ENCODE measurements at places on chromosomes 4 and X.
A peak's percentile ranks its signal among the peaks of the same experiment; 100 is the strongest.

DNA sequence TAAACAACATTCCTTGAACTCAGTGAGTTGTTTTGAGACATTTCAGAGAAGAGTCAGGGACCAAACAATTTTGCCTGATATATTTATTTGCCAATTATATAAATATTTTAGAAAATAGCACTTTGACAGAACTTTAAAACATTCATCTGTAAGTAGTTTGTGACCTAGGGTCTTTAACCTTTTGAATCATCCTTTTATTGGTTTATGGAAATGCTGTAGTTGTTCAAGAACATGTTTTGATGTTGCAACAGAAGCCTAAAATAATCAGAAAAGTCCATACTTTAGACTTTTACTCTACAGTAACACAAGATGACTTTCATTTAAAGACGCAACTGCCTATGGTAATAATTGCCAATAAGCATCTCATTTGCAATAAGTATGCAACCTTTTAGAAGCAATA lies 43.0 kb downstream of the CXCL1 start:
- DNase-seq, result no peak

DNA sequence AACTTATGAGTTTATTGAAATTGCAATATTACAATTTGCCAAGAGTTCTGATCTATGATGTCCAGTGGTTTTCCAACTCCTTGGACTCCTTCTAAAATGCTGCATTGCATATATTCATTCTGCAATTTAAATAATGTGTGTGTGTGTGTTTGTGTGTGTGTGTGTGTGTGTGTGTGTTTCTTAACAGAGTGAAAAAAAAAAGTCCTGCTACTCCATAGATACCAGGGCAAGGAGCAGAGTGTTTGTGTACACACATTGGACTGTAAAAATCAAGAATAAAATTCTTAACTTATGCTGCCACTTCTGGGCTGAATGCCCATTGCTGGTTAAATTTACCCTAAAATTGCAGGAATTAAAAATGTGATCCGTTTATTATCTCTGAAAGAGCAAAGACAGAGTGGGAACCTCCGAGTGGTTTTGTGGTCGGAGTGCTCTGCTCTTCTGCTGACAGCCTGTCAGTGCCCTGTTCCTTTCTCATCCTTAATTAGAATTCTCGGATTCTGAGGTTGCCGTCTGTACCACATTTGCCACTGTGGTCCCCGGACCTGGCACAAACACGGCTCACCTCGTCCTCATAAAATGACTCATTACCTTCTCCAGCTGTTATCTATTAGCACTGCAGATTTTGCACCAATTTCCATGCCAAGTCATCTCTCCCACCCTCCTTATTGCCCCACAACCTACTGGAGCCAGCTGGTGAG lies 355.5 kb downstream of the KCNIP4 start:
- DNase-seq, result no peak

- DNase-seq, result no peak
Measured at GRCh38 chr4:122796801-122797404, 29.7 kb upstream of the FGF2 start.

- no peak for DNase-seq
Measured at GRCh38 chr4:188161167-188161566, 21.9 kb downstream of the TRIML1 start.

GRCh38 chrX:138794246-138794645 lies 82.7 kb upstream of the FGF13 start:
- DNase-seq, result no peak

GRCh38 chr4:62627671-62628070 lies 1427.5 kb downstream of the ADGRL3 start:
- DNase-seq, result no peak

DNA sequence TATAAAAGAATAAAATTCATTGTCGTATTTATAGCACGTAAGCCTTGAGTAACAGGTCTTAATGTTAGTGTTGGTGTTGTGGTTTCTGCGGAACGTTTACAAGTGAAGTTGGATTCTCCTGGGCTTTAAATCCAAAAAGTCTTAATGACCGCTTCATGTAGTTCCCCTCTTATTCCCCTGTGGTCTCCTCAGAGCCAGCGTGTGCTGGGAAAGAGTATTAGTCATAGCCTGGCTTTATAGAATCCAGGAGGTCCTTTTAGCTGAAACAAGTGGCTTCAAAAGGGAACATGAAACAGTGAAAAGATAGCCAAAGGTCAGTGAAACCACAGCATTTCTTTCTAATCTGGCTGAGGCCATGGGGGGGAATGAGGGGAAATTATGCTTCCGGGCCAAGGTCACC lies 79.1 kb downstream of the CLCN4 start:
- DNase-seq, result no peak

DNA sequence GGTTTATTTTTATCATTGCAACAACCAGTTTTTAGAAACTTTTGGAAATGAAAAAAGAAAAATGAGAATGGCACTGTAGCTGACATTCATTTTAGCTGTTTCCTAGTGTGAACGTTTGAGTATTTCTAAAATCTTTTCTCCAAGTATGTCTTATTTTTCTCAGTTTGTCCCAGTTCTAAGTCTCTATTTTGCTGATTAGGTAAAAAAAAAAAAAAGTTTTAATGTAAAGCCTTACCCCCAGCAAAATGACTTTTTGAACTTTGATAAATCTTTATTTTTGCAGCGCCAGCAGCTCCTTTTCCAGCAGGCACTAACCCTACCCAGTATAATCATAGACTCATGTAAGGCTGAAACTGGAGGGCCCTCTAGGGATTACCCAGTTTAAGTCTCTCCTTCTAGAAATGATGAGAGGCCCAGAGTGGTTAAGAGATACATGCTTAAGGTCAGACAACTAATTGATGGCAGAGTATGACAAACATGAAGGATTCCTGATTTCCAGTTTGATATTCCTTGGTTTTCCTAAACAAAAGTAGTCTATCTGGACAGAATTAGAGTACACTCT lies 84.3 kb upstream of the SLC4A4 start:
- DNase-seq, result peak; percentile 3

DNA sequence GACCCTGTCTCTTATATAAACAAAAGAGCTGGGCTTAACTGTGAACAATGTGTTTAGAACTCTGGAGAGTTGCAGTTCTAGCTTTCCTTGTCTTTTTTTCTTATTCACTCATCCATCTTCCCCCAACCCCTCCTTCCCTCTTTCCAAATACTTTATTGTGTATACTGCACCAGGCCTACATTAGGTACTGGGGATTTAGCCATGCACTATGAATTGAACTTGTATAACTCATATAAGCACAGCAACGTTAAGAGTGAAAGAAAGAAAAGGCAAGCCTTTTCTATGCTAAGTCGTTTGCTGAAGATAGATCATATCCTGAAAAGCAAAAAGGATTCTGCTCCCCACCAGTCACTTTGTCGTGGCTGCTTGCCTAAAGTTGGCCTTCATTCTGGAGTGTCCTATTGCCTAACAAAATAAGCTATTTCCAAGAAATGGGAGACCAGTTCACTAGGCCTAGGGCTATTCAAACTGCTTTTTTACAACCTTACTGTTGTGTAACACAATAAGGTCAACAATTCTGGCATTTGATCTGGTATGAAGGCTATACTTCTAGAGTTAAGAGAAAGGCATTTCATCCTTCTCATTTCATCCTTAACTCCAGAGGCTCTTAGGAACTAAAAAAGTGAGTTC lies 32.2 kb downstream of the CCNI start:
- DNase-seq, result no peak

DNA sequence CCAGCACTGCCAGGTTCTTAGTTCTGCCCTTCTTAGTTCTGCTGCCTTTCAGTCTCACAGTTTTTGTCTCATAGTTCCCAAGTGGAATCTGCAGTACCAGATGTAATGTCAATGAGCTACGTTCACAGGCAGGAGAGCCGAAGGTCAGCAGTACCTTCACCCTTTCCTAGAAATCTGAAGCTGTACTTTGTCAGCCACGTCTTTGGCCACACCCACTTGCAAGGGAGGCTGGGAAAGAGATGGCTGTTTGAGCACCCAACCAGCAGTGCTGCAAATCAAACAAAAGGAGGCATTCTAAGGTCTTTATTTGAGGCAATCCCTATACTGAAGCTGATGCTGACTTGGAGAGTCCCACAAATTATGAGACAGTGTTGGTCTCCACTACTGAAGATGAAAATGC lies 199.1 kb upstream of the NPY2R start:
- no peak for DNase-seq

GRCh38 chr4:114304046-114304445 lies 294.6 kb upstream of the UGT8 start:
- DNase-seq, result no peak

GRCh38 chr4:74057588-74057987 lies 19.1 kb upstream of the CXCL3 start:
- no peak for DNase-seq

- DNase-seq, result peak; percentile 94
Measured at GRCh38 chr4:16079046-16079445, 4.8 kb downstream of the PROM1 start.

DNA sequence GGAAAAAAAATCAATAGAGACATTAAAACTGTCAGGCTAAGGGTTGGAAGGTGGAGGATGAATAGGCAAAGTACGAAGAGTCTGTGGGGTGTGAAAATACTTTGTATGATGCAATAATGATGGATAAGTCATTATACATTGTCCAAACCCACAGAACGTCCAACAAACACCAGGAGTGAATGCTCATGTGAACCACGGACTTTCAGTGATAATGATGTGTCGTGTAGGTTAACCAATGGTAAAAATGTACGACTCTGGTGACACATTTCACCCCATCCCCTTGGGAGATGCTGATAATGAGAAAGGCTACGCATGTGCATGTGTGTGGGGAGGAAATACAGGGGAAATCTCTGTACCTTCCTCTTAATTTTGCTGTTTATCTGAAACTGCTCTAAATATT lies 665.2 kb downstream of the FAT4 start:
- DNase-seq, result no peak

GRCh38 chrX:50211510-50211909 lies 6.9 kb downstream of the CCNB3 start:
- DNase-seq, result peak; percentile 15

DNA sequence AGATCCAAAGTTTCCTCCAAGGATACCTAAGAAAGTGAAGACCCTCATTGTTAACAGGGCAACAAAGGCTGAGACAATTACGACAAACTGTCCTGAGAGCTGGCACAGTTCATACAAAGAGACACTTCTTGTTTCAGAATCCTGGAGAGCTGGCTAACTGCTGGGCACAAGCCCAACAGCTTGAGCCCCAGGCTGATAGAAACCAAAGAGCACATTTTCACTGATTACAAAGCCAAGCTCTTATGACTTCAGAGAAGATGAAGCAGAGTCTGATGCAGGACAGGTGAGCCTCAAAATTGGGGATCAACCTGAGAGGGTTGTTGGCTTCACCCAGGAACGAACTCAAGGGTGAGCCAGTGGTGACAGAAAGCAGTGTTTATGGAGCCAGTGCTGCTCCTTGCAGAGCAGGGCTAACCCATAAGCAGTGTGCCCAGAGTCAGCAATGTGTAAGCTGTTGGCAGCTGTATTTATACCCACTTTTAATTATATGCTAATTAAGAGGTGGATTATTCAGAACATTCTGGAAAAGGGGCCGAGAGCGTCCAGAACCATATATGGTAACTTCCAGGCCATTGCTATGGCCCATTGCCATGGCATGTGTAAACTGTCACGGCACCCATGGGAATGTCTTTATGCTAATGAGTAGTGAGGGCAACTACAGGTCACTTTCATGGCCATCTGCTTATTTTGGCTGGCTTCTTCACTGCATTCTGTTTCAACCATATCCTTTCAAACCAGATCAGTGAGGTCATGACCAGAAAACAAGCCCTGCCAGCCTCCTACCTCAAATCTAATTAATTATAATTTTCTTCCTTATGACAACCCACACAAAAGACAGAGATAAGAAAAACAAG lies 183.7 kb downstream of the EVC2 start:
- DNase-seq, result peak; percentile 84

GRCh38 chr4:45989775-45990174 lies 134.1 kb downstream of the GABRG1 start:
- no peak for DNase-seq

DNA sequence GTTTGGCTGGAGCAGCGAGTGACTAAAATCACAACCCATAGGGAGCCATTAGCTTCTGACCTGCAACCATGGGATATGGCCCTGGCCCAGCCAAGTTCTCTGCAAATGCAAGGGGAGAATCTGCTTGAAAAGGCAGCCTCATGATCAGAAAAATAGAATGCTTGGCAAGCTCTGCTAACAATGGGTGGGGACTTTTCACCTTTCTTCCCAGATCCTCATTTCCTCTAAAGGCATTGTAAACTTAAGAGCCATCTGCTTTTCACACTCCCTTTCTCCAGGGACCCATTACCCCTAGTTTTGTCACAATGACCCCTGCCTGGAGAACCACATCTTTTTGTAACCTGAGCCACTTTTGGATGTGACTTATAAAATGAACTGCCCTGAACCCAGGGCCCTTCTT lies 104.3 kb downstream of the PARM1 start:
- DNase-seq, result no peak

- DNase-seq, result no peak
Measured at GRCh38 chrX:130857207-130857606, 45.8 kb downstream of the ENOX2 start.

GRCh38 chr4:1033840-1034551 lies 22.6 kb downstream of the FGFRL1 start:
- no peak for DNase-seq

DNA sequence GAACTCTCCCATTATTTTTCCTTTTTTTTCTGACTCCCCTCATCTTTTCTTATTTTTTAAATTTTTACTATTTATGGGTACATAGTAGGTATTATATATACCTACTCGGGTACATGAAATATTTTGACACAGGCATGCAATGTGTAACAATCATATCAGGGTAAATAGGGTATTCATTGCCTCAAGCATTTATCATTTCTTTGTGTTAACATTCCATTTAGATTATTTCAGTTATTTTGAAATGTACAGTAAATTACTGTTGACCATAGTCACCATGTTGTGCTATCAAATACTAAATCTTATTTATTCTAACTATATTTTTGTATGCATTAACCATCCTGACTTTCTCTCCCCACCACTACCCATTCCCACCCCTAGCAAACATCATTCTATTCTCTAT lies 33.8 kb upstream of the SLIT2 start:
- DNase-seq, result no peak

DNA sequence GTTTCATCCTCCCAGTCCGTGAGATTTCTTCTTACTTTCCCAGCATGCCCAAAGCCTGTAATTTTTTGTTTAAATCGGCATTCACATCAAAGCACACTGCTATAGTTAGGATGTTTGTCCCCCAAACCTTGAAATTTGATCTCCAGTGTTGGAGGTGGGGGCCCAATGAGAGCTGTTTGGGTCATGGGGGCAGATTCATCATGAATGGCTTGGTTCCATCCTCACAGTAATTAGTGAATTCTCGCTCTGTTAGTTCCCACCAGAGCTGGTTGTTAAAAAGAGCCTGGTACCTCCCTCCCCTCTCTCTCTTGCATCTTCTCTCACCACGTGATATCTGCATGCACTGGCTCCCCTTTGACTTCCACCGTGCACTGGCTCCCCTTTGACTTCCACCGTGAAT lies 40.5 kb upstream of the PGRMC2 start:
- DNase-seq, result no peak

DNA sequence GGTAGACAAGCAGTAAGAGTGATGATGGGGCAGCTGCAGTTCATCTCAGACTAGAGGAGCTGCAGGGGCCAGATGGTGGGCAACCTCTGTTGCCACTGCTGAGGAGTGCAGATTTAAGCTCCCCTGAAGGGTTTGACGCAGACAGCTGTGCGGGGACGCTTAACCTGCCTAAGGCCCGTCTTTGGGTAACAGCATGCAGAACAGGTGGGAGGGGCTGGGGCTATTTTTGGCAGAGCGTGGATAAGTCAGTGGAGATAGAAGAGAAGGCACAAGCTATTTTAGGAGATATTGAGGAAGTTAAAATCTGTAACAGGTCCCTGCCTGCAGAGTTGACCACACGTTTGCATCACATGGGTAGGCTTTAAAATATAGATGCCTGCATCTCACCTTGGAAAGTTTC lies 10.5 kb downstream of the CD99 start:
- DNase-seq, result no peak

Data from NCI-H82 (cell line).